ENCODE measurements at places on chromosomes 5 and 9.

GRCh38 chr5:88602584-88602983 is 280.4 kb downstream of the MEF2C start:
- peak; percentile 77 for DNase-seq

- DNase-seq: peak; percentile 79
Observed at GRCh38 chr5:173643964-173644363, 27.5 kb upstream of the BOD1 start.

DNA sequence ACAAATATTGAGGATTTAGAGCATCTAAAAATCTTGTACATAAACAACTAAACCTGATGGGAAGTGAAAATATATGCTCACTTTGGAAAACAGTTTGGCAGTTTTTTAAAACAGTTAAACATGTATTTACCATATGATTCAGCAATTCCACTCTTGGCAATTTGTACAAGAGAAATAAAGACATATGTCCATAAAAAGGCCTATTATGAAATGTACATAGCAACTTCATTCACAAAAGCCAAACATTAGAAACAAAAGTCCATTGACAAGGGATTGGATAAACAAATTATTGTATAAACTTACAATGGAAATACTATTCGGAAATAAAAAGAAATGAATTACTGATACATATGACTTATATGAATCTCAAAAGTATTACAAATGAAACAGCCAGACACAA is 196.2 kb upstream of the SLC24A2 start:
- no peak for DNase-seq

DNA sequence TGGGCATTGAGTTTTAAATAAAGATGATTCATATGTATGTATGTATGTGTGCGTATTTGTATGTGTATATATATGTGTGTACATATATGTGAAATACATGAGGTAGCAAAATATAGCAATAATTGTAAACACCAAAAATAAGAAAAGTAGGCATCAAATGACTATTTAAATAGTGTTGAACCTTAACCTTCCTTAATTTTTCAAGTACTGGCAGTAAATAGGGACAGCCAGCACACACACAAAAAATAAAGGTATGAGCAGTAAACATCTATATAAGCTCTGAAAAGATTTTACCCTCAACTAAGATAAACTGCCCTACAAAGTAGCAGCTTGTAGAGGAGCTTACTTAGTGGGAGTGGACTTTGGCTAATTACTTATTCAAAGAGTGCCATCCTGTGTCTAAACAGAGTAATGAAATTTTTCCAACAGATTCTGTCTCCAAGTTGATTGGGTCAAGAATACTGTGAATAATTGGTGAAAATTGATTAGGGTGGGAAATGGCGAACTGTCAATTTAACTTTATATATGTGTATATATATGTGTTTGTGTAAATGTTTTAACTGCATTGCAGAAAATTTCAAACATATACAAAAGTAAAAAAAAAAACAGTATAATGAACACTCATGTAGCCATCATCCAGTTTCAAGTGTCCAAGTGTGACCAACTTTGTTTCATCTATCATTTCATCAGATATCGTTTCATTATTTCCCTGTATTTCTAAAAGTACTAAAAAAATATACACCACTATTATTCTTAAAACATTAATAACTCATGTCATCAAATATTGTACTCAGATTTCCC is 2.0 kb upstream of the ADAMTS6 start:
- DNase-seq: no peak

GRCh38 chr9:113386571-113387393 is 10.0 kb upstream of the HDHD3 start:
- no peak for DNase-seq

DNA sequence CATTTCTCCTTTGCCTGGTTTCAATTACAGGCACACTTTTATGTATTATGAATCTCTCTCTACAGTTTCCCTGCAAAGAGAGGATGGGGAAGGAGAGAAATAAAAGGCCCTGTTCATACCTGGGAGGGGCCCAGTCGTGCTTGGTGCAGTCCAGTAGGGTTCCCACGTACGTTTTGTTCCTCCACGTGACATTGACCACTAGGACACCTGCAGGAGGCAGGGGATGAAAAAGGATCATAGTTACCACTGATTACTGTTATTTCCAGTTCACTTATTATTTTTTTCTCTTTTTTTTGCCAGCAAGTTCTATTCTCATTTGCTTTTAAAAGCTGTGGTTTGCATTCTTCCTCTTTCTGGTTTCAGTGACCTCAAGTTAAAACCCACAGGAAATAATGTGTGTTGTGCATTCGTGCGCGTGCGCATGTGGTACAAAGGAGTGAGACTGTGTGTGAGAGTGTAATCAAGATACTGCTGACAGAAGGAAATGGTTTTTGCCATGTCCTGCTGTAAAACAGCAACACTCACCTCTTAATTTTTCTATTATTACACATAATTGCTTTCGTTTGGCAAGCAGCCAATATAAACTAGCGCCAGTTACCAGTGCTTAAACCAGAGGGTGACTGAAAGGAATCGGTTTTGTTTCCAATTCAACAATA is 96.8 kb downstream of the ZNF608 start:
- no peak for DNase-seq

GRCh38 chr9:79384501-79384900 is 187.3 kb upstream of the TLE4 start:
- no peak for DNase-seq

DNA sequence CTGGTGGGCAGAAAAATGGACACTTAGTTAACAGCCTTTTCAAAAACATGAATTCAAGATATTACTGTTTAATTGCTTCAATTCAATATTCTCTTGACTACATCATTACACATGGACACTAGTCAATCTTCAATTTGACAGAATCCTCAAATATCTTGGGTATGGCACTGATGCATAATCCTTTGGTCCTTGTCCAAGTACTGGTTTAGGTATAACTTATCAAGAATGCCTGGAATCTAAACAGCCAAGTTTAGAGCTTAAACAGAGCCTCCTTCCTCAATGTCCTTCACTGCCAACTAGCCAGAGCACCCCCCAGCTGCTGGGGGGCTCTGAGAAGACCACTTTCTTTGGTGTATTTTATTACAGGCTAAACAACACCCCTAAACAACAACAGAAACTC is 61.6 kb upstream of the ERCC6L2 start:
- DNase-seq: no peak

DNA sequence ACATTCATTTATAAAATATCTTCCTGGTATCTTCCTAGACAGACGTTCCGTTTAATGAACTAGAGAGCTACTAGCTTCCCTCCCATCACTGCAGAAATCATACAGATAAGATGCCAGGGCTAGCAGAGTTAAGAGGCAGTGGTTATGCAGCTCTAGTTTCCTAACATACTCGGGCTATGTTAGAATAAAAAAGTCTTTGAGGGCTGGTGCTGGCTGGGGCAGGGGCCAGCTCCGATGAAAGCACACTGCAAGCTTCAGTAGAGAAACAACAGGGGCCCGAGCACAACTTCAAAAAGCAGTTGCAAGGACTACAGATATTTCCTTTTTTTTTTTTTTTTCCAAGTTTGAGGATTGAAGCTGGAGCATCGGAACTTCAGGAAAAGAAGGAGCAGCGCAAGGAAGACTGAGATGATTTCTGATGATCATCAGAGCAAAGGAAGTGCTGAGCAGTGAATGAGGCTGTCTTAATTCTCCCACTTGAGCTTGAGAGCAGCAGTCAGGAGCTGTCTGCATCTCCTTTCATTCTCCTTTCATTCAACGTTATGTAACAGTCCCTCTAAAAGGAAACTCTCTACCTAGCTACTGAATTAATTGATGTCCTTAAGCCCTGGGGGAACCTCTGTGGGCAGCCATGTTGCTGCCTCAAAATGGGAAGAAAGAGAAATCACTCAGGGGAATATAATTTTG is 47.6 kb upstream of the ADCY2 start:
- no peak for DNase-seq

GRCh38 chr9:84708400-84708799 is 38.9 kb downstream of the NTRK2 start:
- DNase-seq: peak; percentile 18

DNA sequence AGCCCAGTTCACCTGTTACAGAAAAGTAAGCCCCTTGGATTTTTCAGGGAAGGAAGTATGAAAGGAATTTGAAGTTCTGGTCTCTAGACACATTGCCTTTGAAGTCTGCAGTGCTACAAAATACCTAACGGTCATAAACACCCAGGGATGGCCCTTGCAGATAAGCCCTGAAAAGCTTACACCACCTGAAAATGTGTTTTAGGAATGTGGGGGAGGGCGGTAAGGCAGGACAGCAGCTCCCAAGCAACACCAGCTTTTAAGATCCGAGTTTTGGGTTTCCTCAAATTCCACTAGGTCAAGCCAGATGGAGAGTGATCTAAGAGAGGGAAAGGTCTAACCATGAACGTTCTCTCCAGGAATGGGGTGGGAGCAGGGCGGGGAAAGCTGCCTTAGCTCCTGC is 114.1 kb upstream of the PANK3 start:
- DNase-seq: no peak

- no peak for DNase-seq
Observed at GRCh38 chr9:95090023-95090791, 227.3 kb downstream of the FANCC start.

DNA sequence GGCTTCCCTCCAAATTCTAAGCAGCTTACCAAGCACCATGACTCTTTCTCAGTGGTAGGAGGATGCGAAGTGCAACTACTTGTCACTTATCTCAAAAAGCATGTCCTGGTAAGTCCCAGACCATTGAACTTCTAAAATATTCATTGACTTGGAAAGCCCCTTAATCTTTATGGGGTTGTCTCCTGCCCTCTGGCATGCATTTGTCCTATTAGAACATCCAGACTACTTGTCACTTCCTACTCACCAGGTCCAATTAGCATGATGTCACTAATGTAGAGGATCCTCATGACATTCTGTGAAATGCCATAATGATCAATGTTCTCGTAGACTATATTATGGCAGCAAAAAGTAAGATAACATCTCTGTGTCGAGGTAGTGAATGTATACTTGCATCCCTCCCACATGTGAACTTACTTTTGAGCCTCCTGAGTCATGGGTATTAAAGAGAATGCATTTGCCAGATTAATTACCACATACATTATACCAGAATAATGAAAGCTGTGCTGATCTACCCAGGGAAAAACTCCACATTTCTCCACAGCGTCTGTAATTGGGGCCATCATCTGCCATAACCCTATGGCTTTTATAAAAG is 63.5 kb upstream of the RAD23B start:
- no peak for DNase-seq

DNA sequence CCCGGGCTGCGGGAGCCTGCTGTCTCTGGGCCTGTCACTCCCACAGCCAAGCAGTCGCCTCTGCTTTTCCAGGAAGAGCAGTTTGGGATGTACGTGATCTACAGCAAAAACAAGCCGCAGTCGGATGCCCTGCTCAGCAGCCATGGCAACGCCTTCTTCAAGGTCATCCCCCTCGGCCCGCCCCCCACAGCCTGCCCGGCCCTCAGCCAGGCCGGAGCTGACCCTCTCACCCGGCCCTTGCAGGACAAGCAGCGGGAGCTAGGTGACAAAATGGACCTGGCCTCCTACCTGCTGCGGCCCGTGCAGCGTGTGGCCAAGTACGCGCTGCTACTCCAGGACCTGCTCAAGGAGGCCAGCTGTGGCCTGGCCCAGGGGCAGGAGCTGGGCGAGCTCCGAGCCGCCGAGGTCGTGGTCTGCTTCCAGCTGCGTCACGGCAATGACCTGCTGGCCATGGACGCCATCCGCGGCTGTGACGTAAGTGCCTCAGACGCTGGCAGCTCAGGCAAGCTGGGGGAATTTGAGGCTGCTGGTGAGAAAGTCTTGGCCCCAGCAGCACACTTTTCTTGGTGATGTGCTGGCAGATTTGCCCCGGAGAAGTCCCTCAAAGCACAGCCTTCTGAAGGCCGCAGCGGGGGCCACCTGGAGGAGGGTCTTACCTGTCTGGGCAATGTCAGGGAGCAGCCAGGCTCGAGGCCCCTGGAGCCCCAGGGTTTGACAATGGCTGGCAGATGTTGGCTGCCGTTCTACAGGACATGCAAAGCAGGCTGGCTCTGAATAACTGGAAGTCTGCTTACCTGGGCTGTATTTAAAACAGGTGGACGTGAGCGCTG is 20.1 kb upstream of the LRRC14B start:
- DNase-seq: peak; percentile 8

DNA sequence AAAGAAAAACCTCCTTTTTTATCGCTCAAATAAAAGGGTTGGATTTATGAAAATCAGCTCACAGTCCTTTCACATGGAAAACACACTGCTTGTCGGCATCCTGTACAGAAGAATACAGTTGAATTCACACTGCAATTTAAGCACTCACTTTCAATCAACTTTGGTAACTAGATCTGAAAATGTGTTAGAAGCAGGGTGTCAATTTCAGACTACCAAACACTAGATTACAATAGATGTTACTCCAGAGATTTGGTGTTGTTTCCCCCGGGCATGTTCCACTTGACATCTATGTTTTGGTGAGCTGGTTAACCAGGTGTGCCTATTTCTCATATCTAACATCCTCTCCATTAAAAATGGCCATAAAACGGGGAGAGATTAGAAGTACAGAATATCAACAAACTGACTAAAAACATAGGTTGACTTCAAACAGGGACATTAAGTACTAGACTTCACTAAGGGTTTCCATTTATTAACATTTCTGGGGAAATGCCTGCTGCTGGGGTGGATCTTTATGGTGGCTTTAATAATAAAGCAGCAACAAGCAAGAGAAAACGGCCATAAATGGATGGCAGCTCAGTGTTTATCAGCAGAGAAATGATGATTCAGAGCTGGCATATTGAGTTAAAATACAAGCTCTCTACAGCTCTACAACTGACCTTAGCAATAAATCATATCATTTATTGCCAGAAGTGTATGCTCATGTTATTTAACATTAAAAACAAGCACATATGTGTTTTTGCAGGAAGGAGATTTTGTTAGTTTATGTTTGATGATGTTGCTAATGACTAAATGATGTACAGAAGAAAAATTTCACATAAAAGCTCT is 158.8 kb downstream of the SLF1 start:
- no peak for DNase-seq

- DNase-seq: no peak
Observed at GRCh38 chr9:98285446-98285845, 30.0 kb upstream of the TBC1D2 start.

GRCh38 chr5:76230711-76231285 is 147.6 kb downstream of the SV2C start:
- no peak for DNase-seq

DNA sequence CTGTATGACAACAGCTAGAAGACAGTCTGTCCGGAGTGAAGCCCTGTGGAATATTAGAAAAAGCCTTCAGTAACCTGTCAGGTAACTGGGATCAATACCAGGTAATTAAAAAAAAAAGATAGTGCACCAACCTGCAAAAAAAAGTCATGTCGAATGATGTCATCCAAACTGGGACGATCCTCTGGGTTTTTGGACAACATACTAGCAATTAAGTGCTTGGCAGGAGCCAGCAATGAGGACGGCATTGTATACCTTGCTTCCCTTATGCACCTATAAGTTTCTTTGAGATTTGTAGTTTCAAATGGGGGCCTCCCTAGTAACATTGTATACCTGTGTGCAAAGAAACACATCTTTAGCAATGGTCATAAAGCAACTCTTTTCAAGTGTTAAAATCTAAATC is 2.8 kb downstream of the PLK2 start:
- no peak for DNase-seq

- no peak for DNase-seq
Observed at GRCh38 chr5:172939611-172940267, 19.5 kb upstream of the RPL26L1 start.

GRCh38 chr9:126965541-126966428 is 51.2 kb downstream of the RALGPS1 start:
- DNase-seq: peak; percentile 57

GRCh38 chr9:91868732-91869391 is 81.2 kb downstream of the ROR2 start:
- DNase-seq: no peak
